ENCODE measurements at places on chromosomes 7 and 10.

DNA sequence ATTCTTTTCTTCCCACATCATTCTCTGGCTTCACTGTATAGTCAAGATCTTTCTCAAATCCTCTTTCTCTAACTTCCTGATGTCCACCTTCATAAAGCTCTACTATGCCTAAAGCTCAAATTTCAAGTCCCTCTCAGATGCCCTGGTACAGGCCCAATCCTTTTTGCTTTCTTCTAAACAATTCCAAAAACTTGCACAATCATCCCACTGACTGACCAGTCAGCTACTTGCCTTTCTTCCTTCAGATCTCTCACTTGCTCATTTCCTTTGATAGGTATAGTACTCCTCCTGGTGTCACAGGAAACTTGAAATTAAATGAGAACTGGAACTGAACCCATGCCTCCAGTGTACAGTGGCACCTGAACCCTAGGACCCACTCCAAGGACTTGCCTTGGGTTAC is 18.2 kb downstream of the SEC31B start:
- no peak for DNase-seq

- DNase-seq, result no peak
These were observed 25.2 kb downstream of the PDLIM1 start for GRCh38 chr10:95265572-95265971.

DNA sequence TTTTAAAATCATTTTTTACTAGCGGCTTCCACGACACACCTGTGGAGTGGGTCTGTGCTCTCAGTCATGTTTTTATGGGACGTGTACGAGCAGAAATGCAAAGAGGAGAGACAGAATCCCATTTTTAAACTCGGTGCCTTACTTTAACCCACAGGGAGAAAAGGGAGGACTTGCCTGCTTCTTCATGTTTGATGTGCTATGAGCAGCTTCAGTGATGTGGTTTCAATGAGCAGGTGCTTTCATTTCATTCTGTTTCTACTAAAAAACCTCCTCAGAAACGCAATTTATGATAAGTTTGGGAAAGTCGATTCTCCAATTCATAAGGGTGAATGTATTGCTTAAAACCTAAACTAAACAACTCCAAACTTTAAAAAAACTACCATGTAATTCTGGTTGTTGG is 537.2 kb downstream of the GATA3 start:
- no peak for DNase-seq

GRCh38 chr7:88312061-88312663 is 5.5 kb upstream of the STEAP4 start:
- DNase-seq, result no peak

- no peak for DNase-seq
These were observed 16.7 kb downstream of the INPP5A start for GRCh38 chr10:132554053-132554990.

GRCh38 chr10:102718220-102718619 is 3.8 kb downstream of the SFXN2 start:
- no peak for DNase-seq

DNA sequence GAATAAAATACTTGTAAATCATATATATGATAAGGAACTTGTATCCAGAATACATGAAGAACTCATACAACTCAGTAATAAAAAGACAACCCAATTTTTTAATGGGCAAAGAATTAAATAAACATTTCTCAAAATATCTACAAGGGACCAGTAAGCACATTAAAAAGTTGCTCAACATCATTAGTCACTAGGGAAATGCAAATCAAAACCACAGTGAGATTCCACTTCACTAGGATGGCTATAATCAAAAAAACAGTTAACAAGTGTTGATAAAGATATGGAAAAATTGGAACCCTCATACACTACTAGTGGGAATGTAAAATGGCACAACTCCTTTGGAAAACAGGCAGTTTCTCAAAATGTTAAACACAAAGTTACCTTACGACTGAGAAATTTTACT is 40.3 kb upstream of the YAE1 start:
- no peak for DNase-seq

DNA sequence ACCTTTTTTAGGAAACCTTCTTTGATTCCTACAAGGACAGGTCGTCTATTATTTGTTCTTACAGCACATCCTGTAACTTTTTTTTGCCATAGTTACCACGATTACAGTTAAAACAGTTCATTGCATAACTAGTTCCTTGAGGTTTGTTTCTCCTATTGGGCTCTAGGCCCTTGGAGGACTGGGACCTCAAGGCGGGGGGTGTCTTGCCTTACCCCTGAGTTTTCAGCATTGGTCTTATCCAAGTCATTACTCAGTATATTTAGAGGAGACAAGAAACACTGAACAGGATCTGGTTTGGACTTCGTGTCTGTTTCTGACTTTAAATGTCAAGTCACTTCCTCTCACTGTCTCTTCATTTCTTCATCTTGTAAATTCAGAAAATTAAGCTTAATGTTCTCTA is 369.8 kb downstream of the SDK1 start:
- no peak for DNase-seq

DNA sequence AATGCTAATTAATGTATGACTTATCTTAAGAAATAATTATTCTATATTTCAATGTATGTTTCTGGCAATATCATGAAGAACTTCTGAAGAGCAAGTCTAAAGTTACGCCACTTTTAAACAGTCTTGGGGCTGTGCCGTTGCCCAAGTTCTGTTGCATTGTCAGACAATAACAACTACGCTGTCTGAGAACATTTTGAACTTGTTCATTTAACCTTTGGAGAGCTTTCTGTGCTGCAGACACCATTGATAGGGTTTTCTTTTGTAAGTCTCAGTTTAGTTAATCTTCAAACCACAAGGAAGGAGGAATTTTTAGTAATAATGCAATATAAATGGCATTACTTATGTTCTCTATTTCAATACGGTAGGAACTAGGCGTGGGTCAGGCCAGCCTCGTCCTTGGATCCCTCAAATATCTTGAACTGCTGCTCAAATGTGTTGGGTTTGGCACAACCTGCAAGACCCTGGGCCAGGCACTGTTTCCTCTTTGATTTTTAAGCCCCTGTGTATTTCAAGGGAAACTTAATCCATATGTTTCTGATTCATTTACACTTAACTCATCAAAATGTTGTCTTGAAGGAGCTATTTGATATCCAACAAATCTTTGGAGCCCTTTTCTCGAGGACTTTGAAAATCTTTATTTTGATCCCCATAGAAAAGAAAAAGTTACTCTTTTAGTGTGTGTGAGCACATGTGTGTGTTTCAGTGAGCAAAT is 215.5 kb downstream of the INHBA start:
- DNase-seq, result no peak

DNA sequence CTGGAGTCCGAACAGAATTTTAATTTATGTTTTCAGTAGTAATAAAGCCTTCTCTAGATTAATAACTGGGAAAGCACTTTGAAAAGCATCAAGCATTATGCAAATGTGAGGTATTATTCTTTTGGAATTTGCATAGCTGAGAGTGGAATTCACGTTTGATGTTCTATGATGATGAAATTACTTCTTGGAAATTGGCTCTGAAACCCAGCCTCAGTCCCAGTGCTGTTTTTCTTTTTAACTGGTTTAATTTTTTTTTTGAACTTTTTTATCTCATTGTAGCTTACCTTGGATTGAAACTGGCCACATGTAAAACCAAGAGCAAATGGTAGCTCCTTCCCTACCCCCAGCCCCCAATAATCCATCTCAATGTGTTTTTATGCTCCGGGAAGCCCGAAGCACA is 1.2 kb downstream of the TBXAS1 start:
- DNase-seq, result no peak

DNA sequence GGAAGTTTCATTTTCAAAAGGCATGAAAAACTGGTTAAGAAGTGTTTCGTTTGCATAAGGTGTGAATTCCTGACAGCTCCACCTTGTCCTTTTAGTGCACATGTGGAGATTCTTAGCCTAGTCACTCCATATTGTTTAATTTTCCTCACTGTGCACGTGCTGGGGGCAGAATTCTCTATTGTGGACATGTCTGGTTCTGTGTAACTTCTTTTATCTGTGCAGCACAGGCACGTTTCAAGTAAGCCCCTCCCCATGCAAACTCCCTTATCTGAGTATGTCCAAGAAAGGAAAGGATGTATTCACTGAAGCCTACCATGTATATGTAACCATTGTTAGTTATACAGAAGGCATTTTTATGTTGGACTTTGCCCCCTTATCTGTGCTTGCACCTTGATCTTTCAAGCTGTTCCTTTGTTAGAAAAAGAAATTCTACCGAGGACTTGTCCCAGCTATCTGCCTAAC is 1346.3 kb downstream of the REEP3 start:
- DNase-seq, result no peak

GRCh38 chr10:44995914-44996669 is 4.6 kb upstream of the ZNF22 start:
- DNase-seq, result peak; percentile 36

- no peak for DNase-seq
These were observed 134.1 kb downstream of the MDFIC start for GRCh38 chr7:115056019-115056418.

DNA sequence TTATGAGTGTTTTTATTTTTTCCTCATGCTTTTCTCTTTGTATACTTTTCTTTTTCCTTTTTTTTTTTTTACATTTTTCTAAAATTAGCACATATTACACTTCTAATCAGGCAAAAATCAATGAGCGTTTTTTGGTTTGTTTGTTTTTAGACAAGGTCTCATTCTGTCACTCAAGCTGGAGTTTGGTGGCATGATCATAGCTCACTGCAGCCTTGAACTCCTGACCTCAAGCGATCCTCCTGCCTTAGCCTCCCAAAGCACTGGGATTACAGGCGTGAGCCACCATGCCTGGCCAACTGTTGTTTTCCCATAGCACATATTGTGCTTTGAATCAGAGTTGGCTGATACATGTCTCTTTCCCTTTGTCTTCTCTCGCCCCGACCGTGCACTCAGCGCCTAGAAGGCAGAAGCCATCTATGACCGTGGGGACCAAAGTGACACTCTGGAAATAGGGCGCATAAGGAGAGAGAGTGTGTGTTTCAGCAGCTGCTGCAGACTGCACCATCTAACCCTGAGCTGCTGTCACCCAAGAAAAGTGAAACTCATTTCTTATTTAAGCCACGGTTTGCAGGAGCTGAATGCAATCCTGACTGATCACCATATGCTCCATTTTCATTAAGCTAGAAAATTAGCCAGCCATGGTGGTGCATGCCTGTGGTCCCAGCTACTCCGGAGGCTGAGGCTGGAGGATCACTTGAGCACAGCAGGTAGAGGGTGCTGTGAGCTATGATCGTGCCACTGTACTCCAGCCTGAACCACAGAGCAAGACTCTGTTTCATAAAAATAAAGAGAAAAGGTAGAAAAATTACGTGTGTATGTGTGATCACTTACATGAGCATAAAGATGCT is 41.4 kb upstream of the GTF2I start:
- DNase-seq, result no peak

DNA sequence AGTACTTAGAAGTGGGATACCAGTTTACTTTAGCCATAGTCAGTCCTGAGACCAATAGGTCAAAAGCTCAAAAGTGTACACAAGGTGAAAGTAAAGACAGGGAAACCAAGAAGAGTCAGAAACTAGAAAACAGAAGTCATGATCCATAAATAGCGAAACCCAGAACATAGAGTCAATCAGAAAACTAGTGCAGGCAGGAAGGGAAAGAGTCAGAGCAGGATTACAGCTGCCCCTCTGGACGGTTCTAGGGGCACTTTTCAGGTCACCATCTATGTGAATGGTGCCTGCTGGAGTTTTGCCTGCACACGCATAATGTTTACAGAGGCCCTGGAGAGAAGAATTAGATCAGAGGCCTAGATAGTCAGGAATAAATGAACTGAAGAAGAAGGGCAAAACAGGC is 22.4 kb upstream of the DMTF1 start:
- no peak for DNase-seq

GRCh38 chr7:918118-918425 is 36.4 kb downstream of the ADAP1 start:
- no peak for DNase-seq

- DNase-seq, result peak; percentile 92
These were observed 5.4 kb downstream of the COL13A1 start for GRCh38 chr10:69807122-69807521.

- no peak for DNase-seq
These were observed 33.0 kb upstream of the CTBP2 start for GRCh38 chr10:125193306-125193877.

DNA sequence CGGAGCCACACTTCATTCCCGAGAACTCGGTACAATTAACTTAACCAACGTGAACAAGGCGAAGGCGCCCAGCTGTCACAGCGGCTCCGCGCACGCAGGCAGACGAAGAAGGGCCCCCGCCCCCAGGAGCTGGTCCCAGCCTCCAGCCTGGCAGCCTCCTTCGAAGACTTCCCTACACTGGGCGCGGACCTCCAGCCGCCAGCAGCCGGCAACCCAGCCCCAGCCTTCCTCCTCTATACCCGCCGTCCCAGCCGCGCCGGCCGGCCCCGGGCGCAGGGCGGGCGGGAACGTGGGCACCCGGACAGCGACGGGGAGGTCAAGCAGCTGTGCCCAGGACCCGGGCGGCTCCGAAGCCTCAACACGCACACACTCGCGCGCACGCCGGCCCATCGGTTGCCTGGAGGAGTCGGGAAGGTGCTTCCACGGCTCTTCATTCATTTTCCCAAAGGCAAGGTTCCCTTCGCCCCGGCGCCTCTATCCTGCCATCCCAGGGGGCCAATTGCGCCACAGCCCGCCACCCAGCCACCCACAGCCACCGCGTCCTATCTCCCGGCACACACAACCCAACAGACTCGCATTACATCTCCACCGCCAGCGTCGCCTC is 1.6 kb downstream of the CHST15 start:
- peak; percentile 17 for DNase-seq

- DNase-seq, result no peak
These were observed 101.6 kb downstream of the CYTH3 start for GRCh38 chr7:6170571-6171531.

- DNase-seq, result no peak
These were observed 3.3 kb upstream of the ABRAXAS2 start for GRCh38 chr10:124798364-124798763.

- DNase-seq, result no peak
These were observed 110.4 kb downstream of the COL28A1 start for GRCh38 chr7:7425321-7425720.
